ENCODE measurements at places on chromosomes 2 and 18.

DNA sequence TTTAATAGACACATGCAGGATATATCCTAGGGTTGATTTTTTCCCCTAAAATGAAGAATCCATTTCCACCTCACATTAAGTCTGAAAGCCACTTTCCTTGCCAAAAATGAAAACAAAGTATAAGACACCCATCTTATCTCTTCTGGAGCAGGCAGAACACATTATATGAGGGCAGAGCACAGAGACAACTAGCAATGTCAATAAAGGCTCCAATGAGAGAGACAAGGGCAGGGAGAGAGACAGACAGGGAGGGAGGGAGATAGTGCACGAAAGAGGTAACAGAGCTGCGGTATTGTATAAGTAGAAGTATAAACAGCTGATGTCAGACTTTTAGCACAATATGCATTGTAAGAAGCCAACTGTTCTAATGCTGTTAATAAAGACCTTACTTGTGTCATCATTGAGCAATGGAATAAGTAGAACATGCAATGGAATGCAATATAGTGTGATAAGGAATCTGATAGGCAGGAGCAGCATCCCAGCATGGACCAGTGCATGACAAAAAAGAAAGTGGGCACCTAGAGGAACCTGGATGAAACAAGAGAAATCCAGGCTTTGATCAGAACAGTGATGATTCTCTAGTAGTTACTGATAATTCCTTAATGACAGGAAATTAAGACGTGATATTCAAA lies 150.6 kb upstream of the TCF4 start:
- DNase-seq = no peak

DNA sequence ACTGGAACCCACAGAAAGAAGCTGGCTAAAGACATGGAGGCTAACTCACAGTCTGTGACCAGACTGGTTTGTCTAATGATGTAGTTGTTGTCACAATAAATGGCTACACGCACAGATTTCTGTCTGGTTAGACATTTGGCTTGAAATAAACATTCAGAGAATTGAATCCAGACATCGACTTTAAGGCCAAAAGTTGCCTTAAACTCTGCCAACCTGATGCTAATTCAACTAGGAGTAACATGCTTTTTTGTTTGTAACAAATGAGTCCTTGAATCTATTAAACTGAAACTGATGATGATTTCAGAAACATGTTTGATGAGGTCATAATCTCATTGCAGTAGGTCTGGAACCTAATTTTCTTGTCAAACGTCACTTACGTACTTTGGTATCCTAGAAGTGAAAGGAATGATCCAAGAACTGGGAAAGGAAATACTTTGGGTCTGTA lies 123.8 kb downstream of the ERBB4 start:
- no peak for DNase-seq

- DNase-seq = no peak
These were observed 8.8 kb upstream of the EXOC6B start for GRCh38 chr2:72834596-72834995.

DNA sequence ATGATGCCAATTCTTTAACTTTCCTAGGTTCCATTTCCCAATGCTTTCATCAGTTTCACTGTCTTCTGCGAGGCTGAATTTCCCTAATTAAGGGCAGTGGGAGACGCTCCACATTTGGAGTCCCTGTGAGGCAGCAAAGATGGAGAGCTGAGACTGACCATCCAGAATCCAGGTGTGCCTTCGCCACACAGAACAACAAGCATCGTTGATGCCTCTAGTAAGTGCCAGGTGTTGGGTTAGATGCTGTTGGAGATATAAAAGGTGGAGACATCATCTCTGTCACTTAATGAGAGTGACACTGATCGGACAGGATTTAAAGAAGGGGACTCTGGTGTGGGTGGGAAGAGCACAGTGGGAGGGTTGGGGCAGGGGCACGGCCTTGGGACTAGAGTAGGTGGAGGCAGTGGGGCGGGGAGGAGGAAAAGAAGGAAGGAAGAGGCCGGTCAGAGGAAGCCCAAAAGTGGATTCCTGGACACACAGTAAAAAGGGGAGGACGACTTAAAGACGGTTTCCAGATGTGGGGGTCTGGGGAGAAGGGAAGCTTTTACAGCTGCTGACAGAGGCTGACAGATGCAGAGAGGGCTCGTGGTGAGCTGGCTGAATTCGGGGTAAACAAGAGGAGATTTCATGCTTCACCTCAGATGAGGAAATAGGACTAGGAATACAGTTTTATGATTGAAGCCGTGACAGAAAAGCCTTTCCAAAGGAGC lies 113.0 kb downstream of the BCL2 start:
- DNase-seq = no peak

DNA sequence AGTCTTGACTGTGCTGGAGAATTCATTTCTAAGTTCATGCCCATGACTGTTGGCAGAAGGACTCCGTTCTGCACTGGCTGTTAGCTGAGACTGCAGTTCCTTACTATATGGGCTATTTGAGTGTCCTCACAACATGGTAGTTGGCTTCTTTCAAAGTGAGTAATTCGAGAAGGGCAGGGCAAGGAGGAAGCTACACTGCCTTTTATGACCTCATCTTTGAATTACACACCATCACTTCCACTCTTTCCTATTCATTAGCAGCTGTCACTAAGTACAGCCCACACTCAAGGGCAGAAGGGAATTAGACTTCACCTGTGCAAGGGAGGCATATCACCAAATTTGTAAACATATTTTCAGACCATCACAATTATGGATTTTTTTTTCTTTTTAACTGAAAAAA lies 55.9 kb upstream of the EPAS1 start:
- no peak for DNase-seq

All from left lobe of liver (tissue), 2 donors.